ENCODE measurements at places on chromosomes 6 and 20. TPM values are rescaled to one million over a fixed set of nuclear protein-coding genes. Genes with fewer than 3 reads are reported as not detected.

Gene SLC22A7
- polyA plus RNA-seq = 0.75 TPM

DNA sequence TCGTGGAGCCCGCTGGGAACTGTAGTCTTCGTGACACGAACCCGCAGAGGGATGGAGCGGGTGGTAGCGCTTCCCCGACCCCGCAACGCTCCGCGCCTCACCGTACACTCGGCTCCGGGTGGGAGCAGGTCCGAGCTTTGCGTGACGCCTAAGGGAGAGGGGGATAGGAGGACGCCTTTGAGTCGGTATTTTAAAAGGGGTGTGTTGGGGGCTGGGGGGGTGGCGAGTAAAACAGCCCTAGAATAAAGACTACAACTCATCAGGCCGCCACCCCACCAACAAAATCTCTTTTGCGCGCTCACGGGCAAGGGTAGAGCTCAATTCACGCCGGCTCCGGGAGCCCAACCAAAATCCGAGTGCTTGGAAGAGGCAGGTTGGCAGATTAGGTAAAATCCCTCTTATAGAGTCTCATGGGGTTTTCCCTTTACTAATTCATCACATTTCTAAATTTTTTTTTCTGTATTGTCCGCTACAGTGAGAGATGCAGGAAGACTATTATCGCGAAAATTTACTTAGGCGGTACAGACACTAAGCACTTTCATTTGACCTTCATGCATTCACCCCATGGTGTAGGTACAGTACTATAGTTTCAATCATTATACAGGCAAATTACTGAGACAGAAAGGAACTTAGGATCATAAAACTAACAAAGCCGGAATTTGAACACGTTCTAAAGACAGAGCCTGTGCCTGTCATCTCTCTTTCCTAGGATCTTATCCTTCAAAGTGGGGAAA is 706 bp upstream of the SNX14 start:
- DNase-seq = peak; percentile 14

DNA sequence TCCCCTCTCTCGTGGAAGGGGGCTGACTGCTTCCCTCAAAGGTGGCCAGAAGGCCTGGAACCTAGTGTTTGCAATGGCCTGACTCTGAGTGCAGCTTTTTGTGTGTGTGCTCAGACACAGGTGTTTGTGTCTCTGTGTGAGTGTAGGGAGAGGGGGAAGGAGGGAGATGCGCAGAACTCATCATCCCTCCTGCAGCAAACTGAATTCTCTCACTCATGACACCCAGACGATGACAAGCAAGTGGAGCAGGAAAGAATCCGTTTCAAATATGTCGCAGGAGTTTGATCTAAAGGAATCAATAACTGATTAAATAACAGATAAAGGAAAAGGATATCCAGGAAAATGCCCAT is 101.4 kb downstream of the TNFAIP3 start:
- DNase-seq = no peak

Gene TRIM26
- polyA plus RNA-seq = 33.3 TPM

- DNase-seq = no peak
These were observed 21.6 kb upstream of the FUT9 start for GRCh38 chr6:95994151-95994550.

Gene CYP21A2
- 0.55 TPM for polyA plus RNA-seq

- peak; percentile 41 for DNase-seq
These were observed 53.9 kb downstream of the OTOR start for GRCh38 chr20:16801919-16802651.

DNA sequence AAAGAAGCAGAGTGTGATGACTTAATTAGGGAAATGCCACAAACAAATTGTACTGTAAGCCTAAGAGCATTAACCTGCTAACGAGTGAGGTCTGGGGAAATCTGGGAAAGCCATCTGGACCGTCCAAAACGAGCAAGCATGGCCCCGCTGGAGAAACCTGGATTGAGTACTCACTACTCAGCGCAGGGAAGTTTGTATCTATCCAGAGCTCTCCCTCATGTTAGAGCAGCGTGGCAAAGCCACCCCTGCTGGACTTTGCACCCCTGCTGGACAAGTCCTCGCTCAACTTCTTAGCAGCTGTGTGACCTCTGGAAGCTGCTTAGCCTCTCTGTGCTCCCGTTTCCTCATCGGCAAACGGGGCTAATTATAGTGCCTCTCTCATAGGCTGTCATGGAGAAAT is 37.3 kb downstream of the PSMG4 start:
- DNase-seq = no peak

- peak; percentile 63 for DNase-seq
These were observed 15.5 kb downstream of the SDCBP2 start for GRCh38 chr20:1313236-1313964.

DNA sequence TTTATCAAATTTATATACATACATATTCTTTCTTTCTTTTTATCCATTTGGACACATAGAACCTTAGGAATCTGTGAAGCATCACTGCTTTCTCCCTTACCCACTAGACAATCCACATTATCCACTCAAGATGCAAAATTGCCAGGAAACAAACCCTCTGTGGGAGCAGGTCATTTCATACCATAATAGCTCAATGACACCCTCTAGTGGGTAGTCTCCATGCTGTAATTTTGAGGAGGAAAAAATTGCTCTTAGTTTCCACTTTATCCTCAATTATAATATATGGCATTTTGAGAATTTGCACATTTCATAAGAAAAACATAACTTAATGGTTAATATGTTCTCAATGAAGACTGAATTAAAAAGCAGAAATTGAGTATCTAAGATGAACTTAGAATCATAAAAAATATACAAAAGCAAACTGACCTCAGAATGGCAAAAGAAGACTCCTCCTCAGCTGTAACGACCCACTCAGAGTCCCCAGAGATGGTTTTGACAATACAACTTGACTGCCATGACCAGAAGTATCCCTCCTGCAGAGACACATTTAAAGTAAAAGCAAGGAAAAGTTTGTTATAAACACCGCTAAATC is 164.1 kb downstream of the FRK start:
- DNase-seq = peak; percentile 23

- DNase-seq = no peak
These were observed 77.4 kb upstream of the CD93 start for GRCh38 chr20:23163562-23163961.

DNA sequence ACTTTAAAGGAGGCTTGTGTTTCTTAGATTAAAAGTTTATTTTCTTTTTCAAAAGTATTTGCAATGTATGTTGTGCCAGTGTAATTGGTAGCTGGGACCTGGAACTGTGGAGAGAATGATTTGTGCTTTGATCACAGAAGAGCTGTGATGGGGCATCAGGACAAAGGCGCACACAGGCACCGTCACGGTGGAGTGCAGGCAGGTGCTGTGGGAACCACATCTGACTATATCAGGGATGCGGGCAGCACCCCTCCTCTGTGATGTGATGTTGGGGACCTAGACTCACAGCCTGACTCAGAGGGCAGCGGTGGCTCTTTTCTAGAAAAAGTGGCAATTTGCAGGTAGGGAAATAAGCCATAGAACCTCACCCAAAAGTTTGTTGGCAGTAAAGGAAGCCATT is 34.5 kb downstream of the SYTL3 start:
- no peak for DNase-seq

DNA sequence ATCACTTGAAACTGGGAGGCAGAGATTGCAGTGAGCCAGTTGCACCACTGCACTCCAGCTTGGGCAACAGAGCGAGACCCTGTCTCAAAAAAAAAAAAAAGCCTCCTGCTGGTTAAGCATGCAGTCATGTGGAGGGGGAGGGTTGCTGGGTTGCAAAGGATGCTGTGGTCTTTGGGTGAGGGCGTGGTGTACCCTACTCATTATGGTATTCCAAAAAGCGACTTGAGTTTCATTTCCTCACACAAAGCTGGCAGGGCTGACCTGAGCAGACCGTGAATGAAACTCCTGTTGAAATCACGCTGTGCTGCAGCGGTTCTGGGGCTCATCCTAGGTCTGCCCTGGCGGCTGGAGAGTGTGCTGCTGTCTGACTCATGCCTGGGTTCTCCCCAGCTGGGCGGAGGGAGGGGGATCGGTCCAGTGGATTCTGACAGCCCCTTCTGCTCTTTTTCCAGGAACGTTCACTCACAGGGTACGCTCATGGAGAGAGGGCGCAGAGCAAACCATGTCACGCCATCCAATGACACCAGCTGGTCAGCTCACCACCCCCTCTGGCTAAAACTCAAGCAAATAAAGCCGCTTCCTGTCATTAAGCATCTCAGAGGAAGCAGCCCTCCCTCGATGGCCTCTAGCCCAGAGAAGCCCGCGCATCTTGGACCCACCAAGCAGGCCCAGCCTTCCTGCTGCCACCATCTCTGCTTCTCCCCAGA is 166.2 kb downstream of the SCML4 start:
- peak; percentile 62 for DNase-seq

Gene TNXB
- 2.5 TPM for polyA plus RNA-seq

DNA sequence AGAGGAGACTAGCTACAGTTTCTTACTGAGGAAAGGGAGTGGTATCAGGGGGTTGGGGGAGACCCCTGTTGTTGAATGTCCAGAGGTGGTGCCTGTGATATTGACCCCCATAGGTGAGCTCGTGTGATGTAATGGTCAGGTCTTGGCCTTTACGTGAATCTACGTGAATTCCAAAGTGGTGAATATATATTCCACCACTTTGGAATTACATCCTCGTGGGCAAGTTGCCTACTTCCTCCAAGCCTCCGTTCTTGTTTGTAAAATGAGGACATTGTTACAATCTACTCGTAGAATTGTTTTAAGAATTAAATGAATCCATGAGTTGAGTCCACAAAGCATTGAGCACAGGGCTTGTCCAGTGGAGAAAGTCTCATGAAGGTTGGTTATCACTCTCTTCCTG is 47.3 kb downstream of the TSHZ2 start:
- DNase-seq = no peak

Gene GOPC
- 67.9 TPM for polyA plus RNA-seq

DNA sequence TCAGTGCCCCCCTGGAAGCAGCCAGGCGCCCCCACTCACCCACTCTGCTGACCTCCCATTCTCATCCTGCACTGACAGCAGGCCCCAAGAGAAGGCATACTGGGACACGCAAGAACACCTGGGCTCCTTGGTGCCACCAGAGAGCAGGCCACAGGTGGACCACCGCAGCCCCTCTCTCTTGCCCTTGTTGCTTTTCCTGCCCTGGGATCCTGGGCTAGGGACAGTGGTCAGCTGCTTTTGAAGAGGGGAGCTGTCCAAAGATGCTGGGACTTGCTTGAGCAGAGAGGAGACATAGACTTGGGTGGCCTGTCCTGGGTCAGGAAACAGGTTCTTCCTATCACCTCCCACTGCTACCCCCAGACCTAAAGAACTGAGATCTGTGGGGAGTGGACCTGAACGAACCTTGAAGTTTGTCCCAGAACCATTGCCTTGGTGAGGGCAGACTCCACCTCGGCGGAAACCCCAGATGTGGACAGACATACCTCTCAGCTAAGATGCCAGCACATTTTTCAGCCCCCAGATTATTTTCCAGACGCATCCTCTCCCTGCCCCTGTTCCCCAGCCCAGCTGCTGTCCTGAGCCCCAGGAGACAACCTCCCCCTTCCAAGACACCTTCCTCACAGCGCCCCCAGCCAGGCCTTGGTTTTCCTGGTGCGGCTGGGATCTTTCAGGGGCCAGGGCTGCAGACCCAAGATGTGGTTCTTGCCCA is 1.1 kb downstream of the GLP1R start:
- DNase-seq = no peak

Gene KDM1B
- polyA plus RNA-seq = 20.4 TPM

GRCh38 chr20:44714102-44714700 is 968 bp upstream of the CCN5 start:
- no peak for DNase-seq

GRCh38 chr20:46299078-46299477 is 9.2 kb downstream of the CDH22 start:
- DNase-seq = no peak

Gene NKX2-4
- polyA plus RNA-seq = not detected

GRCh38 chr6:145508107-145508506 is 227.2 kb downstream of the EPM2A start:
- DNase-seq = no peak

DNA sequence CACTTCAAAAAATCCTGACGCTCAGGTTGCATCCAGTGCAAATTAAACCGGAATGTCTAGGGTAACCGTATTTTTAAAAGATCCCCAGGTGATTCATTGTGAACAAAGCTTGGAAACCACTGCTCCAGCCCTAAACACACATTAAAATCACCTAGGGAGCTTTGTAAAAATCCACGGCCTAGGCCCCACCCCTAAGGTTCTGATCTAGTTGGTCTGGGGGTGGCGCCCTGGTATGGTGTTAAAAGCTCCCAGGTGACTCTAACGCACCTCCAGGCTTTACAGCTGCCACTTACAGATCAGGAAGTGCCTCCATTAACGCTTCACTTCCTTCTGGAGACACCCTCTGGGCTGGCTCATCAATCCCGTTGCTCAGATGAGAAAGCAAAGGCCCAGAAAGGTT is 92.2 kb downstream of the GRM4 start:
- DNase-seq = no peak

- DNase-seq = no peak
These were observed 9.7 kb downstream of the DDRGK1 start for GRCh38 chr20:3194617-3195280.

GRCh38 chr20:38272398-38272797 is 11.9 kb upstream of the KIAA1755 start:
- DNase-seq = no peak

Gene SYCP2
- 6.9 TPM for polyA plus RNA-seq

DNA sequence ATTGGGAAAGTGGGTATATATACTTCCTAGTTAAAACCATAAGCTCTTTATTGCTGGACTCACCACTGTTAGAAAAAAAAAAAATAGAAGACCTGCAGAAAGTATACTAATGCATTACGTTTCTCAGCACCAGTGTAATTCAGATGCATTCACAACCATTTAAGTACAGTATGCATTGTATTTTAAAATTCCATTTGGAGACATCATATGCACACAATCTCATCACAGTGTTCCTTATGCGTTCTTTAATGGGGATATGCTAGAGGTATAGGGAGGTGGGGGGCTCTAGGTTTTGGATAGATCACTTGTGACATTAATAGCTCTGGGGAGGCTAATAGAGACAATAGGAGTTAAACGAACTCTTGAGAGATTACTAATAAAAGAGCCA is 9.4 kb downstream of the TFAP2A start:
- no peak for DNase-seq

DNA sequence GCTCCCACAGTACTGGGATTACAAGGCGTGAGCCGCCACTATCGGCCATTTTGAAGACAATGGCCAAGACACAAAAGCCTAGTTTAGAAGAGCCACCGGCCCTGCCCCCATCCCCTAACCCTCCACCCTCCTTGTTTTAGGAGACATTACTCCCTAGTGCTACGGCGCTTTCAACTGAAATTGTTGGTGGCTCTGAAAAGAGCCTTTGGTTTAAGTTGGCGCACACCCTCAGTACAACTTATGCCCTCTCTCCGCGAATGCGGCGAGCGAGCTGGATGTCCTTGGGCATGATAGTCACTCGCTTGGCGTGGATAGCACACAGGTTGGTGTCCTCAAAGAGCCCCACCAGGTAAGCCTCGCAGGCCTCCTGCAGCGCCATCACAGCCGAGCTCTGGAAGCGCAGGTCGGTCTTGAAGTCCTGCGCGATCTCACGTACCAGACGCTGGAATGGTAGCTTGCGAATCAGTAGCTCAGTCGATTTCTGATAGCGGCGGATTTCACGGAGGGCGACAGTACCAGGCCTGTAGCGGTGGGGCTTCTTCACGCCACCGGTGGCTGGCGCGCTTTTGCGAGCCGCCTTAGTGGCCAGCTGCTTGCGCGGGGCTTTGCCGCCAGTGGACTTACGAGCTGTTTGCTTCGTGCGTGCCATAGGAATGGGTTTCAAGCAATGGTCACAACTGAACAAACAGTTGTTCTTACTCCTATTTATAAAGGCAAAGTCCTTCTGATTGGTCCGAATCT is 114.9 kb upstream of the BTN3A2 start:
- DNase-seq = no peak

Gene ADGB
- polyA plus RNA-seq = 0.50 TPM

- DNase-seq = no peak
These were observed 29.9 kb upstream of the ZNF184 start for GRCh38 chr6:27502508-27503435.

Gene DNAH8
- 0.39 TPM for polyA plus RNA-seq
